Hypothalamus (tissue), 51 donors: ENCODE measurements at places on chromosomes 6 and 20.

GRCh38 chr20:50144362-50144761 is 9.2 kb downstream of the PEDS1 start:
- no peak for DNase-seq

- no peak for DNase-seq
Observed at GRCh38 chr20:20483328-20483727, 115.4 kb downstream of the INSM1 start.

GRCh38 chr6:77292564-77293546 is 170.4 kb downstream of the HTR1B start:
- no peak for DNase-seq

DNA sequence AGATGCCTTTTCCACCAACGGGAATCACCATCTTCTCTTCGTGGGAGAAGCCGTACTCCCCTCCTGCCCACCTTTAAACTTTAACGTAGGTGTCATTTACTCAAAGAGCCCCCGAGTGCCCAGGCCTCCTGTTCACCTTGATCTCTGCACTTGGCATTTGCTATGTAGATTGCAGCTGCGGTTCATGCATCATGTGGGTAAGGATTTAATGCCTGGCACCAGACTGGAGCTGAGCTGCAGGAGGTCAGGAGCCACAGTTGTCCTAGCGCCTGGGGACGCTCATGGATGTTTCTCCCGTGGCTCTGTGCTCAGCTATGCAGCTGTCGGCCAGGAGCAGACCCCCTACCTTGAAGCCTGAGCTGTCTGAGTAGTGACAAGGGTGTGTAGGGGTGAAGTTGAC is 133.7 kb downstream of the CDH4 start:
- DNase-seq = no peak

GRCh38 chr6:114007516-114007915 is 36.6 kb upstream of the HDAC2 start:
- DNase-seq = no peak

DNA sequence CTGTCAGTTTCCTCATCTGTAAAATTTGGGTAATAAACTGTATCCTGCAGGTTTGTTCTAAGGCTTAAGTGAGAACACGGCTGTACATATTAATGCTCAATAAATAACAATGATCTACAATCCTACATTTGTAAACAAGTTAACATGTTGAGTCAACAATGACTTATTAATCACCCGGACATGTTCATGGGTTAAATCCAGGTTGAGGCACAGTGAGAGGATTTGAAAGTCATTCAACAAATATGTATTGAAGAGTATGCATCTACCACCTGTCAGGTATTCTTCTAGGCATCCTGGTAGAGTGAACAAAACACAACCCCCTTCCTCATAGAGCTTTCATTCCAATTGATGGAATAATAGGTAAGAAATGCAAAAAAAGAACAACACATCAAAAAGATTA is 554.7 kb upstream of the SLC35B3 start:
- DNase-seq = no peak

DNA sequence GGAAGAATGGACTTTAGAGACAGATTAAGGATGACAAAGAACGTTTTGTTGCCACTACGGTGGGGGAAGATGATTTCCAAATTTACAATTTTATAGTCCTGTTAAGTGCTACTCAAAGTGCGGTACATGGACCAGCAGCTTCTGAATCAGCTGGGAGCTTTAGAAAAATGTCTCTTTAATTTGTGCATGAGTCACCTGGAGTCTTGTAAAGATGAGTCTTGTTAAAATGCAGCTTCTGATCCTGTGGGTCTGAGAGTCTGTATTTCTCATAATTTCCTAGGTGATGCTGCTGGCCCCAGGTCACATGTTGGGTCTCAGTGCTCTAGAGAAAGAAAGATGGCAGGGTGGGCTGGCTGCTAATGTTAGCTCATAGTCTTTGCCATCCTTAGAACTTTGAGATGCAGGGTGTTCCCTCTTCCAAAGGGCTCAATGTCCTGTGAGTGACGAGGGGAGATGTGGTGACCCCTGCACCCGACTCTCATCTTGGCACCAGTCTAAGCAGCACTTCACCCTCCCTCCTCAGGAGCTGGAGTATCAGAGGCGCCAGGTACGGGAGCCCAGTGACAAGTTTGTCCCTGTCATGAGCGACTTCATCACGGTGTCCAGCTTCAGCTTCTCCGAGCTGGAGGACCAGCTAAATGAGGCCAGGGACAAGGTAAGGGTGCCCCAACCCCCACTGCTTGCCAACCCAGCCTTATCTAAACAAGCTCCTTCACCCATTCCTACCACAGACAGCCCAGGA is 34.5 kb downstream of the MOCS1 start:
- no peak for DNase-seq

- DNase-seq = no peak
Observed at GRCh38 chr20:44115762-44116644, 71.0 kb downstream of the JPH2 start.

GRCh38 chr6:167898673-167899311 is 72.1 kb downstream of the AFDN start:
- DNase-seq = no peak

DNA sequence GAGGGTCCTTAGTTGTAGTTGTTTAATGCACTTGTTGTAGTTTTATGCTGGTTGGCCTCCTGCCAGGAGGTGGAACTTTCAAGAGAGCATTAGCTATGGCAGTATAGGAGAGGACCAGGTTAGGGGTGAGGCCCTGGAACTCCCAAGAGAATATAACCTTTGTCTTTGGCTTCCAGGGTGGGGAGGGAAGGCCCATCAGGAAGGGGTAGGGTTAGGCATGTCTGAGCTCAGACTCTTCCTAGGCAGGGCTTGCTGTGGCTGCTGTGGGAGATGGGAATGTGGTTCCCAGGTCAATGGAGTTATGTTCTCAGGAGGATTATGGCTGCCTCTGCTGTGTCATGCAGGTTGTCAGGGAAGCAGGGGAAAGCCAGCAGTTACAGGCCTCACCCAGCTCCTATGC is 20.0 kb upstream of the GABRR1 start:
- no peak for DNase-seq

- DNase-seq = no peak
Observed at GRCh38 chr6:36683656-36684446, 5.3 kb downstream of the CDKN1A start.

DNA sequence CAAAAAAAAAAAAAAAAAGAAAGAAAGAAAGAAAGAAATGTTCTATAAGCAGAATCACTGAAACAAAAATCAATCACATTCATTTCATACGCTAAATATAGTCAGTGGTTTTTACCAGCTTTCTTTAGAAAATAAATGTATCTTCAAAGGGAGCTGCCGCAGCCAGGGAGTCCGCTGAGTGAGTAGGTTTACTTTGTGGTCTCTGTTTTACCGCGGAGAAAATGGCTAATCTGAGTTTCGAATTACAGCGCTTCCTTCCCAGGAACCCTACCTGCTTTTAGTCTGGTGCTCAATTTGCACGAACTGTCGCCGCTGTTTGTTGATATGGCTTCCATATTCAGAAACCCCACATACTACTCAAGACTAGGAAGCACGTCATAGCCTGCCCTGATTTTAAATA is 102.4 kb downstream of the TFAP2A start:
- DNase-seq = no peak

DNA sequence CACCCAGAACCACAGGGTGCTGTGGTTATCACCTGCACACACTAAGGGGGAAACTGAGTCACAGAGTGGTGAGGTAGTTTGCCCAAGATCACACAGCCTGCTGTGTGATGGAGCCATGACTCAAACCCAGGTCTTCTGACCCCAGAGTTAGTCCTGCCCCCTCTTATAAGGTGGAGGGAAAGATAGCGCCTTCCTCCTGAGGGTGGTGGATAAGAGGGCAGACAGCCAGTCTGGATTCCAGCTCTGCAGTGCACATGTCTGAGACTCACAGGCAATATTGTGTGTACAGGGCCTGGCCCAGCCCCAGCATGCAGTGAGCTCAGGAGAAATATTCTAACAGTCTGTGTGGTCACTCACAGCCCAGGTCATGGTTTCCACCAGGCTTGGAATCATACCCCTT is 393.7 kb downstream of the CDH4 start:
- no peak for DNase-seq
